NCI-H1417 (cell line): ENCODE measurements at places on chromosomes 3 and 15.

- DNase-seq, result peak; percentile 43
Measured at GRCh38 chr15:27244047-27244446, 273.1 kb downstream of the GABRG3 start.

DNA sequence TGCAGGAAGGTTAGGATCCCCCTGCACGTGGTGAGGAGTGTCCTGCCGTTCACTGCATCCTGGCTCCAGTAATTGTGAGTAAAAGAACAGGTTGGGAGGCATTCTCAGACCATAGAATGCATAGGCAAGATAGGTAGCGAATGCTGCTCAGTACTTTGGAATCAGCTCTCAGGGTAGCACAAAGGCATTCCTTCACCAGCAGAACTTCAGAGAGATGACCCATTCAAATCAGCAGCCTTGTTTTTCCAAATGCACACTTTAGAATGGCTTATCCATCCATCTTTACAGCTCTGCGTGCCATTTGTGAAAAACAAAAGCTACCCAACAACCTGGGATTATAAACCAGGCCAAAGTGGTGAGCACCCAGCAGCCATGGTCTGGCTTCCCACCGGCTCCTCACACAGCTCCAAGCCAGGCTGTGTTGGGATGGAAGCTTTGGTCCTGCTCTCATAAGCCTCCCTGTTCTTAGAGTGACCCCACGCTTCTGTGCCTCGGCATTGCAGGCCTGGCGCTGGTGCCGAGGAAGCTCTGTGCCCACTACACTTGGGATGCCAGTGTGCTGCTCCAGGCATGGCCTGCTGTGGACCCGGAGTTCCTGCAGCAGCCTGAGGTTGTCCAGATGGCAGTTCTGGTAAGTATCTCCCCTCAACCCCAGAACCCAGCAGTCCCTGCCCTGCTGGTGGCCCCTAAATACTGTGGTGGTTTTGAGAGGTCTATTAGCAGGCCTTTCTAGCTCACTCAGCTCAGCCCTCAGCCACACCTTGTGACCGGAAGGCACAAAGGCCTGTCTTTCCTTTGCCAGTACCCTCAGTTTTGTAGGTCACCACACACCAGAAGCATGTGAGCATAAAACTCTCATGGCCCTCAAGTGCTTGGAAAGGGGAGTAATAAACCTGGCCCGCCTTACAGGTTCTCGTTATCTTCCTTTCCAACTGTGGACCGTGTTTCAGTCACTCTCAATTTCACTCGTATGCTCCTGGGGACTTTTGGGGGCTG, 52.9 kb upstream of the LIMD1 start:
- no peak for DNase-seq

DNA sequence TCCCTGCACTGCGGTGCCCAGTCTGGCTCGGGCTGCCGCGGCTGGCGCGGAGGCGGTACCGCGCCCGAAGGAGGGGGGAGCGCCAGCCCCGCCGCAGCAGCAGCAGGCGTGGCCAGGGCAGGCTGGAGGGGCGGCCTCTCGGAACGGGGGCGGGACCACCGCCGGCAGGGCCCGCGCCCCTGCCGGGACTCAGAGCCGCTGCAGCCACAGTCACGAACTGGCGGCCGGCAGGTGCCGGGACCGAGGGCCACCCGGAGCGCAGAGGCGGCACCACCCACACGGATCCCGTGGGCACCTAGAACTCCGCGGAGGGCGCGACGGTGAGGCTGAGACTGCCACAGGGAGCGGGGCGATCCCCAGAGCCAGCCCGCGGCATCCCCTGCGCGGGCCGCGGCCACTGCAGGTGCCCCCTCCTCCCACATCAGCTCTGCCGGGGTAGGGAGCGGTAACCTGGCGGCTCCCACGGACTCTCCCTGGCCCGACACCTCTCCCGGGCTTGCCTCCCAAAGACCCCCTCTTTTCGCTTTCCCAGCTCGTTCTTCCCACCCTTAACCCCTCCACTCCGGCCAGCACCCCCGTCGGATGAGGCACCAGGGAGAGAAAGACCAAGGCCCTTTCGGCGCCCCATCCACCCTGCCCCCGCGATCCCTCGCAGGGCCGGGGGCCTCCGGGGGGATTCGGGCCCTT, at the start of gene VWA5B2:
VWA5B2 (plus strand) TSS at position 192 of the 687 bp plus-strand sequence. CDS start 944 bp downstream, outside the sequence.
- DNase-seq, result peak; percentile 91

DNA sequence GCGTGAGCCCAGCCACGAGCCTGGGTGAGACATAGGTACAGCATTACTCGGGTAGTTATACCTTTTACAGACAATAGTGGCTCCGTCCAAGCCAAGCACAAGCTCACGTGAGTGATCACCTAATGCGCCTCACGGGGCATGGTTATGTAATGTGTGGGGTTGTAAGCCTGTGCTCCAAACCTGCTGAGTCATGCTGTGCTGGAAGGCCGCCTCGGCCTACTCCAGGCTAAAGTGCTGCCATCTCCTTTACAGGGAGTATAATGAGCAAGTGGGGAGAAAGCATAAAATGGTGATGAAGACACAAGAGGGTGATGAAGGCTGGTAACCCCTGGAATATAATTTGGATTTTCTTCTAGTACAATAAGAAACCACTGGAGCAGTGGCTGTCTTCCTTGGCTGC, 175.8 kb upstream of the STT3B start:
- DNase-seq, result no peak

- DNase-seq, result no peak
Measured at GRCh38 chr3:186476044-186476468, 68.1 kb downstream of the CRYGS start.

GRCh38 chr3:61530355-61530754, 31.0 kb upstream of the PTPRG start:
- DNase-seq, result peak; percentile 2

- no peak for DNase-seq
Measured at GRCh38 chr15:46526726-46527110, 891.9 kb downstream of the SQOR start.

- DNase-seq, result peak; percentile 22
Measured at GRCh38 chr3:115141033-115141757, 5.9 kb downstream of the ZBTB20 start.

DNA sequence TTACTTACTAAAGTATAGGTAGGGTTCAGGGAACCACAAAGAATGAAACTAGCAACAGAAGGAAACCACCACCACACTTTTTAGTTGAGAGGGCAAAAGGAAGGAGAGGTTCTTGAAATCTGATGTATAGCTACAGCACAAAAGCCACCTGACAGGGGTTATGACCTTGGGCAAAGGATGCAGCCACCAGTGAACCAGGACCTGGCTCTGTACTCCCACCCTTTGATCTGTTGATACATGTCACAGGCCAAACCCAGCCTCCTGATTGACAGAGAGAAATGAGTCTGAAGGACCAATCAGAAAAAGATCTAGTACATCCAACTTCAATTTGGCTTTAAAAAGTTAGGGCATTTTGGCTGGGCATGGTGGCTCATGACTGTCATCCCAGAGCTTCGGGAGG, 20.0 kb upstream of the BLM start:
- no peak for DNase-seq

GRCh38 chr3:45035441-45036301, 9.6 kb downstream of the CLEC3B start:
- no peak for DNase-seq

DNA sequence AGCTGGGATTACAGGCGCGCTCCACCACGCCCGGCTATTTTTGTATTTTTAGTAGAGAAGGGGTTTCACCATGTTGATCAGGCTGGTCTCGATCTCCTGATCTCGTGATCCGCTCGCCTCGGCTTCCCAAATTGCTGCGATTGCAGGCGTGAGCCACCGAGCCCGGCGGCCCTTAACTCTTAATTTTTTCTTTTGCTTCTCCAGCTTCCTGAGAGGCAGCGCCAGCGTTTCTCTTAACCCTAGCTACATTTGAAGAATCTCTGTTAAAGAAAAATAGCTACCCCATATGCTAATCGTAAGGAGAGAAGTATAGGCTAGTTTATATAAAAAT, 465 bp upstream of the GK5 start:
- DNase-seq, result no peak

DNA sequence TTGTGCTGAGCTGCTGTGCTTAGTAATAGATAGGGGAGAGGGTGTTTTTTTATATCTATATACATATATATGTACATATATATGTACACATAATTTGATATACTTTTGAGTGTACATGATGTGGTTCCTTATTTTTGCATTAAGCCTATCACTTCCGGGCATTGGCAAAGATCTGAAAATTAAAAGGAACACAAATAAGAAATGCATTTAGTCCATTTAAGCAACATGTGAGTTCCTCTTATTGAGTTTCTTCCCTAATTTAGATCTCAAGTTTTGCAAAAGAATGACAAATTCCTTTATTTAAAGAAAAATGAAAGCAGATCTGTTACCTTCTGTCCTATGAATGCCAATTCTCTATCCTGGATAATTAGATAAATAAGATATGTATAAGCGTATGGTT, 435.1 kb downstream of the LPP start:
- no peak for DNase-seq

- DNase-seq, result no peak
Measured at GRCh38 chr3:192237992-192238608, 489.2 kb downstream of the FGF12 start.

- DNase-seq, result no peak
Measured at GRCh38 chr3:57335283-57335938, 42.9 kb upstream of the ASB14 start.

DNA sequence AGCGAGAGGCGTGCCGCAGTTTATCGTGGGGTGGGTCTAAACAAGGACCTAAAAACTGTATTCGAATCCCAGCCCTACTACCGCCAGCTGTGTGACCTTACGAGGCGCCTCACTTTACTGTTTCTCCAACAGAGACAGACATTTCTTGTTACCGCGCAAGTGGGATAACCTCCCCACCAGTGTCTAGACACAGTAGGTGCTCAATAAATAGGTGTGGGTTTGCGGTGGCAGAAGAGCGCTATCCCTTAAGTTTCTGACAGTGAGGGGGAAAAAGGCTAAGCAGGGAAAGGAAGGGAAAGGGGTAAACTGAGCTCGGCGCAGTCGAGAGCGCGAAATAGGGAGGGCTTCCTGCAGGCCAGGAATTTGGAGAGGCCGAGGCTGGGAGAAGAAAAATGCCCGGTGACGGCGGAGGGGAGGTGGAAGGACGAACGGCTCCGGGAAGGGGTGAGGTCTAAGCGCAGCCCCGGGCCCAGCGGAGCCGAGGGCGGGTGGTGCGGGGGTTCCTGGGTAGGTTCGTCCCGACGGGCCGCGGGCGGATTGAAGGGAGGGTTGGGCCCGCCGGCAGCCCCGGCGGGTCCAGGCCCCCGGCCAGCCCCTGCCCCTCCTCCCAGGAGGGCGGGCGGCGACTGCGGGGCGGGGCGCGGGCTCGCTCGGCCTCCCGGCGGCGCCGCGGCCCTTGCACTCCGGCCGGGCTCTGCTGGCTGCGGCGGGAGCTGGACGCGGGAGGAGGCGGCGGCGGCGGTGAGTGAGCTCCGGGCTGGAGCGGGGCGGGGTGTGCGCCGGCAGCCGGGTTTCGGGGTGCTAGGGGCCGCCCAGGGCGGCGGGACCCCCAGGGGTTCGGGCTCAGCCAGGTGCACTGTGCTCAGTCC, at the start of gene CGNL1:
CGNL1 (plus strand) TSS at position 679 of the 869 bp plus-strand sequence. CDS start 61,495 bp downstream, outside the sequence.
- peak; percentile 55 for DNase-seq

- DNase-seq, result peak; percentile 5
Measured at GRCh38 chr3:111895071-111895470, 36.0 kb downstream of the PHLDB2 start.

DNA sequence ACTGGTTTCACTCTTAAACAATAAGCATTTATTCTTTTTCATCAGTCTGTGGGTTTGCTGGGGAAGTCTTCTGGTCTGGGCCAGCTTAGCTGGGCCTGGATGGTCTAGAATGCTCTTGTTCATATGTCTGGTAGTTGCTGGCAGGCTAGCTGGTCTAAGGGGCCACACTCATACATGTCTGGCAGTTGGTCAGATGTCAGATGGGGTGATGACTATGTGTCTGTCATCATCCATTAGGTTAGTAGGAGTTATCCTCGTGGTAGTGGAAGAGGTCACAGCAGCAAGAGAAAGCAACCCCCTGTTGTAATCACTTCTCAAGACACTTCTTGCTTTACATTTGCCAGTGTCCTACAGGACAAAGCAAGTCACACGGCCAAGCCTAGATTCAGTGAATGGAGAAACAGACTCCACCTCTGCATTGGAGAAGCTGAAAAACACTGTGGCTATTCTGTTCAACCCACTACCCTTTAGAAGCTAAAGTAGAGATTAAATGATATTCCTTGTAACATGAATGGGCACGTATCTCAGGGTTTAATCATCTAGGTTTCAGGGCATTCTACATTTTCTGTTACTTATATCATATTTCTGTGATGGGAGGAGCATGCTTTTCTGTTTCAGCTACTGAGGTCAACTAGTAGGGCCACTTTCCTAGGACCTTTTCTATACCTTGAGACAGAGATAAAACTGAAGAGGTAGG, 5.5 kb upstream of the ARID3B start:
- DNase-seq, result no peak

GRCh38 chr3:28651159-28651558, 302.5 kb upstream of the AZI2 start:
- DNase-seq, result no peak

- DNase-seq, result no peak
Measured at GRCh38 chr3:177764377-177764912, 567.2 kb upstream of the TBL1XR1 start.

- DNase-seq, result no peak
Measured at GRCh38 chr3:8450618-8451017, 51.0 kb upstream of the LMCD1 start.

- DNase-seq, result no peak
Measured at GRCh38 chr3:184233127-184233843, 3.9 kb downstream of the VWA5B2 start.

DNA sequence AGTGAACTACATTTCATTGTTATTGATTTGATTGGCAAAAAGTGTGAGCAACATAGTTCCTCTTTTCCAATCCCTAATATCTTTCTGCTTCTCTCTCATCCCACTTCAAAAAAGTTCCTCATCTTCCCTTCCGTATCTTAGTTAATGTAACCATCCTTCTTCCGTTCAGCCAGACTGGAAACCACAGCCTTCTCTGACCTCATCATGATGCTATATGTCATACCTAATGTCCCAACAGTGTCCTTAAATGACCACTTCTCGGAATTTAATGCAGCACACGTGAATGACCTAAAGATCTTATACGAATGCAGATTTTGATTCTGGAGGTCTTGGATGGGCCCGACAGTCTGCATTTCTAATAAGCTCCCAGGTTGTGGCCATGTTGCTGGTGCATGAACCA, 320.3 kb upstream of the SATB1 start:
- DNase-seq, result no peak

DNA sequence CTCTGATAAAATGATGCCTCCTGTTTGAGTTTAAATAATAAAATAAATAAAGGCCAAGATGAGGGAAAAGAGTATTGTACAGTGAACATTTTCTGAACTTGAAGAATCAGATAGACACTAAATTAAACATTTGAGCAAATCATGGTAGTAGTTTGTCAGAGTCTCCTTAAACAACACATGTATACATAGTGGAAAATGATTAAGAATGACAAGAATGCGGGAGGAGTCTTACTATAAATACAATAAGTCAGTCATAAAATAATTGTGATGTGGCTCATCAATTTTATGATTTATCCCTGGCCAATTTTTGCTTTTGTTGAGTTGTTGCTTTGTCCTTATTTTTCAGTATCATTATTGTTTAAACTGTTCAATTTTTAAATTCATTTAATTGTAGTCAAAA, 158.0 kb upstream of the TMC3 start:
- DNase-seq, result no peak

- DNase-seq, result no peak
Measured at GRCh38 chr15:46946953-46947352, 770.4 kb upstream of the SEMA6D start.

GRCh38 chr15:27166917-27167316, 195.9 kb downstream of the GABRG3 start:
- DNase-seq, result no peak

- DNase-seq, result peak; percentile 6
Measured at GRCh38 chr15:51726302-51727073, 11.0 kb downstream of the LYSMD2 start.

- DNase-seq, result no peak
Measured at GRCh38 chr3:52431459-52432223, 13.3 kb downstream of the SEMA3G start.

- no peak for DNase-seq
Measured at GRCh38 chr15:94731286-94731685, 499.9 kb downstream of the MCTP2 start.
